ENCODE measurements at places on chromosomes 5 and 9.

- peak; percentile 96 for DNase-seq
Measured at GRCh38 chr9:110626101-110626829, 42.3 kb upstream of the MUSK start.

DNA sequence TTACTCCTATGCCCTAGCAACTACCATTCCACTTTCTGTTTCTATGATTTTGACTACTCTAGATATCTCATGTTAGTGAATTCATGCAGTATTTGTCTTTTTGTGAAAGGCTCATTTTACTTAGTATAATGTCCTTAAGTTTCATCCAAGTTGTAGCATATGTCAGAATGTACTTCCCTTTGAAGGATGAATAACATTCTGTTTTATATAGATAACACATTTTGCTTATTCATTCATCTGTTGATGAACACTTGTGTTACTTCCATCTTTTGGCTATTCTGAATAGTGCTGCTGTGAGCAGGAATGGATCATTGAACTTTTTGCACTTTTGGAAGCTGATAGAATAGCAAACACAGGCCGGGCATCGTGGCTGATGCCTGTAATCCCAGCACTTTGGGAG lies 140.2 kb upstream of the MYO10 start:
- DNase-seq: no peak

DNA sequence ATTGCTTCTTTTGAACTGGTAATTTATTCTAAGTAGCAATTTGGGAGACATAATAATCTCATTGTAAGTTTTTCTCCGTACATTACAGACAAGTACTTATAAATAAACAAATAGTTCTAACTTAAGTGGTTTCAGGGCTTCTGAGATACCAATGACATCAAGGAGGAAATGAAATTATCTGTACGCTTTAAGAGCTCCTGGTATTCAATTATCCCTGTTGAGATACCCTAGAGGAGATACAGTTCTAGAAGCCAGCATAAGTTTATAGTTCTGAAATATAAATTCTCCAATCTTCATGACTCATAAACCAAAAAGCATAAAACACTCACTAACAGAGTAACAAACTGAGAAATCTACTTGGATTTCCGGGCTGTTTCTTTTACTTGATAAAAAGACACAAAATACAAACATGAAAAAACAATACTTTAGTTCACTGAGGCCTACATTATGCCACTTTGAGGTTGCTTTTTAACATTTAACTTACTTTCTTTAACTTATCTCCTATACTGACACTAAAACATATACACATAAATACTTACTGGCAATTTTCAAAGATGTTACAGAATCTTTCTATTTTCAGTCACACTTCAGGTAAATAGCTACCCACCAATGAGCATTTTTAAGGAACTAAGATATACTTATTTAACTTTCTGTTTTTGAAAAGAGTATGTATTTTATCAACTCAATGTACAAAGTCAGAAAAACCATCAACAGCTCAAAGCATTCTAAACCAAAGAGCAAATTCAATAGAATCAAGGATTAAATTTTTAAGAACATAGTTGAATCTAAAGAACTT lies 7.5 kb downstream of the DCTN4 start:
- peak; percentile 46 for DNase-seq

DNA sequence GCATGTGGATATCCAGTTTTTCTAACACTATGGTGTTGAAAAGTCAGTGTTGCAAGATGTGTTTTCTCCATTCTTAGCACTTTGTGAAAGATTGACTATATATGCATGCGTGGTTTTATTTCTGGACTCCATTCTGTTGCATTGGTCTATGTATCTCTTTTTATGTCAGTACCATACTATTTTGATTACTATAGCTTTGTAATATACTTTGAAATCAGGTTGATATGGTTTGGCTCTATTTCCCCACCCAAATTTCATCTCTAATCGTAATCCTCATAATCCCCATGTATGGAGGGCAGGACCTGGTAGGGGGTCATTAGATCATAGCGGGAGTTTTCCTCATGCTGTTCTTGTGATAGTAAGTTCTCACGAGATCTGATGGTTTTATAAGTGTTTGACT lies 6.5 kb downstream of the RIC1 start:
- DNase-seq: no peak

GRCh38 chr9:69885474-69885929 lies 64.9 kb downstream of the CFAP95 start:
- DNase-seq: peak; percentile 45

Data from amniotic epithelial cell (primary cell).